ENCODE measurements at places on chromosomes 1 and 21. TPM values are rescaled to one million over a fixed set of nuclear protein-coding genes. Genes with fewer than 3 reads are reported as not detected.

The LMX1A gene
- 0.32 TPM for total RNA-seq

The CCDC27 gene
- not detected for total RNA-seq

The TNFRSF8 gene
- total RNA-seq, result 2.7 TPM

The PPFIA4 gene
- 0.42 TPM for total RNA-seq

The AQP10 gene
- not detected for total RNA-seq

The LRRC38 gene
- total RNA-seq, result not detected

The LINGO4 gene
- not detected for total RNA-seq

The LCE2A gene
- not detected for total RNA-seq

The GOLPH3L gene
- total RNA-seq, result 19.9 TPM

The TMEM81 gene
- 0.99 TPM for total RNA-seq

The AIRE gene
- not detected for total RNA-seq

The FAM167B gene
- total RNA-seq, result 5.6 TPM

The IVL gene
- total RNA-seq, result not detected

The SPRR3 gene
- total RNA-seq, result 5.0 TPM

The SH2D5 gene
- 2.8 TPM for total RNA-seq

The GJB3 gene
- total RNA-seq, result not detected

The LCE1C gene
- total RNA-seq, result not detected

The PPIAL4G gene
- total RNA-seq, result not detected

The CELF3 gene
- total RNA-seq, result 0.23 TPM

The RSPH1 gene
- total RNA-seq, result 0.57 TPM

The MRPL24 gene
- 66.9 TPM for total RNA-seq

The MRPS21 gene
- 44.2 TPM for total RNA-seq

The CMPK1 gene
- 94.6 TPM for total RNA-seq

The LRRC3 gene
- total RNA-seq, result 6.6 TPM

The MMP23B gene
- total RNA-seq, result 17.6 TPM

The CCDC28B gene
- total RNA-seq, result 5.0 TPM

The BEND5 gene
- 4.0 TPM for total RNA-seq

The FTCD gene
- total RNA-seq, result 1.2 TPM

The HSPA6 gene
- 2.8 TPM for total RNA-seq

The HHAT gene
- 1.5 TPM for total RNA-seq

The PLA2G2D gene
- not detected for total RNA-seq

The AVPR1B gene
- not detected for total RNA-seq

The MAP3K7CL gene
- total RNA-seq, result 1.6 TPM

The NTMT2 gene
- total RNA-seq, result not detected

The MTMR11 gene
- total RNA-seq, result 15.0 TPM

The ADAR gene
- 87.2 TPM for total RNA-seq

The KCNE2 gene
- not detected for total RNA-seq

The RNF186 gene
- not detected for total RNA-seq

The HORMAD1 gene
- total RNA-seq, result 0.33 TPM

The TSEN15 gene
- 52.3 TPM for total RNA-seq

The LCE1B gene
- total RNA-seq, result not detected

The PRCC gene
- 36.3 TPM for total RNA-seq

The COPA gene
- total RNA-seq, result 113 TPM

The CORT gene
- 1.2 TPM for total RNA-seq

The FCN3 gene
- total RNA-seq, result 12.3 TPM

The ABCG1 gene
- total RNA-seq, result 16.2 TPM

The TMPRSS3 gene
- total RNA-seq, result not detected

The DYNLT5 gene
- 1.4 TPM for total RNA-seq

The GFI1 gene
- total RNA-seq, result 0.63 TPM

The S100A14 gene
- total RNA-seq, result not detected

The OR6K6 gene
- not detected for total RNA-seq

The ACTL8 gene
- total RNA-seq, result not detected

The CHODL gene
- 2.9 TPM for total RNA-seq

The HECTD3 gene
- 29.9 TPM for total RNA-seq

Data from esophagus muscularis mucosa (tissue), 4 donors.